Left renal cortex interstitium (tissue), 4 donors: ENCODE measurements at places on chromosomes 5 and 9. TPM values are rescaled to one million over a fixed set of nuclear protein-coding genes. Genes with fewer than 3 reads are reported as not detected.

NRG2 gene
- polyA plus RNA-seq = 1.6 TPM

DNA sequence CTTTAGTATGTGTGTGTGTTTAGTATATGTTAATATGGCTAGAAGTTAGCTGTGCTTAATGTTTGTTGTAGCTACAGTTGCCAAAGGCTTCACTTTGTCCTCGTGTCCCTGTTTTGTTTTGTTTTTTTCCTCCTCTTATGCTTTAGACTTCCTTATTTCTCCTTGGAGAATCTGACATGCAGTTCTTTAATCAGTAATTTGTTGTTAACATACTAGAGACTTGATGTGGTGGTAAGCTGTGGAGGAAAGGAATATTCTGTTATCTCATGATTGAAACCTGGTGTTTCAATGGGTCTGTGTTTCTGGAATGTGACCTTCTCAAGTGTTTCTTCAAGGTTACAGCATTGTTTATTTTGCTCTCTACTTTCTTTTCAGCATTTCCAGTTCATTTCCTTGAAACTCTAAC lies 515.6 kb upstream of the ST8SIA4 start:
- no peak for DNase-seq

DNA sequence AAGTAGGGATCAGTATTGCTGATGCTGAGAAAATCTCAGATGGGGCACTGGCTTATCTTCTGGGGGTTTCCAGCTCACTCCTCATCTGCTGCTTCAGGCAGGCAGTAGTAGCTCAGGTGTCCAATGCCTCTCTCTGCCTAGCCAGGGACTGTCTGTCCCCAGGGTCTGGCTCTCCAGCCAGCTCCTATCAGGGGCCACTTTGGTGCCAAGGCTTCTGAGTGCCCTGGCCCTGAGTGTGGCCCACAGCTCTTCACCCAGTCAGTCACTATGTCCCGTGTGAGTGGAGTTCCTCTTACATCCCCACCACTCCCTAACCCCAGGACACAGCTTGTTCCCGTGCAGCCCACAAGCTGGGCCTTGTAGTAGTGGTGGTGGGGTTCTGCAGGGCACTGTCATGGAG lies 251.5 kb downstream of the HSPA4 start:
- no peak for DNase-seq

- DNase-seq = no peak
Measured at GRCh38 chr5:148859703-148860102, 33.3 kb downstream of the ADRB2 start.
